ENCODE measurements at places on chromosomes 11 and 22. TPM values are rescaled to one million over a fixed set of nuclear protein-coding genes. Genes with fewer than 3 reads are reported as not detected.

DNA sequence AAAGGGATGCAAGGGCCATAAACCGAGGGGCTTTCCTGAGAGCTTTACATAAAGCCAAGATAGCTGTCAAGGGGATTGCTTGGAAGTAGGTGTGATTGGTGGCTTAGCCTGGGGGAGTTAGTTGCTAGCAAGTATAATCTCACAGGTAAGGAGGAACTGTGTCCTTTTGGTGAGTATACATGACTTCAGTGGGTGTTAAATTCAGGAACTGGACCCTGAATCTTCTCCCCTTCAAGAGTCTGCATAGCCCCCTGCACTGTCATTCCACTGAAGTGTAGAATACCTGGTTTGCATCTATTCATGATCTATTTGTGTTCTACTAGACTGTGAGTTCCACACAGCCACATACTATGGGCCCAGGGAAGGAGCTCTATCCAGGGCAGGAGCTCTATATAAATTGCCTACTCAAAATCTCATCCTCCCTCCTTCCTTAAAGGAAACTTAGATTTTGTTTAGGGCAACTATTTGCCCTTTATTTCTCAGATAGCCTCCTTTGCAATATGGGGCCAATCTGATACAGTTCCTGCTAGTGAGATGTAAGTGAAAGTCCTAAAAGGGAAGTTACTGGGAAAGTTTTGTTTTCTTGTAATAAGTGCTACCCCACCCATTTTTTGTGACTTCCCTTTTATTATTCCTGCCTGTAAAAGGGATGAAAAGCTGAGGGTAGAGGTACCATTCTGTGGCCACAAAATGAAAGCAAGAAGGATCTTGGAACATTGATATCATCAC, 120.5 kb downstream of the PGR start:
- no peak for DNase-seq

GRCh38 chr11:133787379-133788141, 57.8 kb downstream of the SPATA19 start:
- DNase-seq = peak; percentile 60

DNA sequence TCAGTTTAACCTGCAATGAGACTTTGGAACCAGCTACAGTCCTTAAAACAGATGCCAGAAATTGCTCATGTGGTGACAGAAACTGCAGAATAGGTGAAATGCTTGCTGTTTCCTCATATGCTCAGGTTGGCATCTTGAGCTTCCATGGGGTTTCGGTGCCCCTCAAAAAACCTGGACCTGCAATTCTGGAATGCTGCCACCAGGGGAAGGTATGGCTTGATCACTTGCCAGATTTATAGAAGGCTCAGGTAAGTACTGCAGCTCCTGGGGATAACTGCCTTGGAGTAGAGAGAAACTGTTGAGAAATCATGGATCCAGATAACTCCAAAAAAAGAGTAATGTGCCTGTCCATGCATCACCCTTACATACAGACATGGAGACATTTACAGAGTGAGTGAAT, 113.0 kb downstream of the CTTN start:
- DNase-seq = no peak

GRCh38 chr11:84608837-84609196, 1018.3 kb downstream of the DLG2 start:
- no peak for DNase-seq

- DNase-seq = no peak
Observed at GRCh38 chr11:61833926-61834277, 5.8 kb downstream of the FADS2 start.

PRRG4 gene
- total RNA-seq = 1.1 TPM

- DNase-seq = no peak
Observed at GRCh38 chr11:130642994-130643393, 194.5 kb downstream of the ADAMTS15 start.

RAG1 gene
- 1.5 TPM for total RNA-seq

PRR5 gene
- 38.4 TPM for total RNA-seq

PKDREJ gene
- 5.0 TPM for total RNA-seq
